Smooth muscle cell of trachea (primary cell): ENCODE measurements at places on chromosomes 5 and 9. TPM values are rescaled to one million over a fixed set of nuclear protein-coding genes. Genes with fewer than 3 reads are reported as not detected.

Gene ADAMTS2
- 50.3 and 76.6 TPM in 2 replicates for total RNA-seq

Gene TMEM232
- total RNA-seq, result 7.0 and 7.6 TPM in 2 replicates

Gene BTNL8
- not detected in 2 replicates for total RNA-seq

Gene CARTPT
- not detected in 2 replicates for total RNA-seq

Gene TMEM267
- 11.8 and 13.4 TPM in 2 replicates for total RNA-seq

Gene ZNF169
- 5.0 and 9.0 TPM in 2 replicates for total RNA-seq

Gene MAMDC4
- total RNA-seq, result 1.3 and 5.5 TPM in 2 replicates

Gene SHB
- 18.2 and 35.2 TPM in 2 replicates for total RNA-seq

Gene GARIN3
- total RNA-seq, result not detected in 2 replicates
